ENCODE measurements at places on chromosomes 1 and 21.

GRCh38 chr1:246428542-246429308 lies 78.4 kb downstream of the SMYD3 start:
- DNase-seq, result peak; percentile 94

DNA sequence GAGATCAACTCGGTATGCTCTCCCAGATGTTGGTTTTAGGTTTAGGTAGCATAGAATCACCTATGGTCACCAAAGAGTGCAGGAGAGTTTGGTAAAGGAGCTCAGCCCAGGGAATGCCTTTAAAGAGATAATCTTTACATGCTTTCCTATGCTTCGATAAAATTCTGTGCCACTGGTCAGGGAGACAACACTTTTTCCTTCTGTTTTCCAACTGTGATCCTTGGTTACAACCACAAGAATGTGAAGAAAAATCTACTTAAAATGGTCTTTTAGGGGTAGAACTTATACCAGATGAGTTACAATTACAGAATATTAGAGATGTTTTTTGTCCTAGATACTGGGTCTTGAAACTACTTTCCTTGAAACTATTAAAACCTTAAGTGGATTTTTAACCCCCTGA lies 895.6 kb downstream of the TTLL7 start:
- DNase-seq, result no peak

DNA sequence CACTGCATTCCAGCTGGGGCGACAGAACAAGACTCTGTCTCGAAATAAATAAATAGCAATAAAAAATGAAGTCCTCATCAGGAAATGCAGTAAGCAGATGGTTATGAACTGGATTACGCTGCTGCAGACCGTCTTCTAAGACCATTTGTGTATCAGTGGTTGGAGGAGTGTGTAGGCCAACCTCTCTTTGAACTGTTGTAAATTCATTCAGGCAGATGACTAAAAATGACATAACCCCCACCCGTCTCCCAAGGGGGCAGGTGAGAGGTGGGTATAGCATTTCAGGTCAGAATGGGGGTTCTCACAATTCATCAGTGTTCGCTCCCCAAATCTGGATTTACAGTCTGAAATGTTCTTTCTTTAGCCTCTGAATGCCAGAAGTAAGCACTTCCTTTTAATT lies 177.3 kb downstream of the KIF26B start:
- no peak for DNase-seq

DNA sequence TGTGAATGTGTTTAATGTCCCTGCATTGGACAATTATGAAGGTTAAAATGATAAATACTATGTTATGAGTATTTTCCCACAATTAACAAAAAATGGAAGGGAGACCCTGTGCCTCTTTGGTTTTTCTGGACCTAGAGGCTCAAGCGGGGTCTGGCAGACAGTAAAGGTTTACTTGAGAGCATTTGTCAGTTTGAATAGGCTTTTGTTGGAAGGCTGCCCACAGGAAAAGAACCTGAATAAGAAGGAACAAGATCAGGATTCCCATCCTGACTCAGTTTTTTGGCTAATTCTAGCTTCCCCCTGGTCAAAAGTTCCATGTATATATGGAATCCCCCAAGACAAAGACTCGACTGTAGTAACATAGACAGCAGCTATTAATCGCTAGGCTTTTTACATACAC lies 150.9 kb upstream of the JUN start:
- DNase-seq, result no peak

DNA sequence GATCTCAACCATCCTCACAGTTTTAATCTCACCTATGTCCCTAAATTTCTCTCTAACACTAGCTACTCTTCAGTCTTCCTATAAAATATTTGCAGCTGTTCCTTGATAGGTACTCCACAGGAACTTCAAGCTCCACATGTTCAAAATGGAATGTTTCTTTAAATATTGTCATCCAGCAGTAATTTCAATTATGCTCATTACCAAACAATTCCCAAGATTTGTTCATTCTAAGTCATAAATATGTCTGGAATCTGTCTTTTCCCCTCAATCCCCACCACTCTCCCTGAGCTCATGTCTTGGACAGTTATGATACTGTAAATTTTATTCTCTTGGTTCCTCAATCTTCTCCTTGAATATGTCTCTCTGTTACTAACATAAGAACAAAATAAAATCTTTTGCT lies 214.4 kb downstream of the NRIP1 start:
- no peak for DNase-seq

GRCh38 chr1:161185282-161185682 lies 8.0 kb upstream of the B4GALT3 start:
- peak; percentile 90 for DNase-seq

GRCh38 chr1:228267962-228268880 lies 60.4 kb downstream of the OBSCN start:
- no peak for DNase-seq

DNA sequence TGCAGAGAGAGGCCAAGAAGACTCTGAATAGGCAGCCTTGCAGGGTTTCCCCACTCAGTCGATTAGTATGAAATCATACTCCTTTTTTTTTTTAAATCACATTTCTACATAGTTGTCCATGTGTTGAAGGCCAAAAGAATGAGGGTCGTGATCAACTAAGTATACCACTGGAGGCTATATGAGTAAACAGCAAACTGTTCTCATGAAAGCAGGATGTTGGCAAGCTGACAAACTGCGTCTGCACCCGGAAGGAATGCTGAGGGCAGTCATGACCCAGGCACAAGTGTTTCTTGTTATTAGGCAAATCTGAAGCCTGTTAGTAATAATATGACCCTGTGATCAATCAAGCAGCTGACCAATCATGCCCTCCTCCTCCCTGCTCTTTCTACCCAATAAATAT lies 213.2 kb downstream of the USH2A start:
- DNase-seq, result no peak

- no peak for DNase-seq
Measured at GRCh38 chr1:2582391-2582790, 4.2 kb upstream of the PRXL2B start.

DNA sequence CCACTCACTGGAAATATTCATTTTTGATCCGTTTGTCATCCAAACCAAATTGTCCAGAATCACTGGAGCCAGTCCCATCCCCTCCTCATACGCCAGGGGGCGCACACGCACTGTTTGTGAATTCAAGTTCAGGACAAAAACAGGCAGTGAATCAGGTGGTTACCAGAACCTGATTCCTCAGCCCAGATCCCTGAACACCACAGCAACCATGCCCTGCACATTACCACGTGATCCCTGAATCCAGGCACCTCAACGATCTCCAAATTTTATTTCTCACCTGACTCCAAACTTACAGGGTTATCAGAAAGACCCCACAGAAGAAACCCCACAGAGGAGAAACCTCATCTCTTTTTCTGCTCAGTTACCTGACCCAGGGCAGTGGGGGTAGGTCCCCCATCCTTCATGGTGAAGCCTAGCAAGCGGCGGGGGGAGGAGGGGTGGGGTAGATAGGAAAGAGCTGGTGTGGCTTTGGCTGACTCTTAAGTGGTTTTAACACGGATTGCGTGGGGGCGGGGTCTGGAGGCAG lies 1.4 kb upstream of the PTPRF start:
- peak; percentile 92 for DNase-seq

DNA sequence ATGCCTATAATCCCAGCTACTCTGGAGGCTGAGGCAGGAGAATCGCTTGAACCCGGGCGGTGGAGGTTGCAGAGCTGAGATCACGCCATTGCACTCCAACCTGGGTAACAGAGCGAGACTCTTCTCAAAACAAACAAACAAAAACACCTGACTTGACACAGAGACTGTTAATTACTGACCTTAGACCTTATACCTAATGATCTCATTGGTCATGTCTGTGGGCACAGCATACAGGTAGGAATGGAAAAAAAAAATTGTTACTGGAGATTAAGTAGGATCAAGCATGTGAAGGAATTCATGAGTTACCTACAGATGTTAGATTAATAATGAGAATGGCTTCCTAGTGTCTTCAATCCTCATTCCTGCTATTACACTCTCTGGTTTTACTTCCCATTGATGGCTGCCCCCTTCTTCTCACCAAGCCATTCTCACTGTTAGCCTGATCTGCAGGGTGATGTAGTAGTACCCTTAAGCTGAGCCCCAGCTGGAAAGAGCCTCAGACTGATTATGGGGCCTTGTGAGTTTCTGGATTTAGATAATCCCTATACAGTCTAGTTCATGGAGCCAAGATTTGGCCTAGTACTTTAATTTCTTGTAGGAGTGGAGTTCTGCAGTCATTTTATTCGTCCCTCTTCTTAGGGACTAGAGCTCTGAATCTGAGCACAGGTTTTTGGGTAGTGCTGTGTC lies 8.8 kb downstream of the TBCE start:
- DNase-seq, result no peak

- DNase-seq, result no peak
Measured at GRCh38 chr1:50719126-50719525, 240.9 kb downstream of the FAF1 start.

DNA sequence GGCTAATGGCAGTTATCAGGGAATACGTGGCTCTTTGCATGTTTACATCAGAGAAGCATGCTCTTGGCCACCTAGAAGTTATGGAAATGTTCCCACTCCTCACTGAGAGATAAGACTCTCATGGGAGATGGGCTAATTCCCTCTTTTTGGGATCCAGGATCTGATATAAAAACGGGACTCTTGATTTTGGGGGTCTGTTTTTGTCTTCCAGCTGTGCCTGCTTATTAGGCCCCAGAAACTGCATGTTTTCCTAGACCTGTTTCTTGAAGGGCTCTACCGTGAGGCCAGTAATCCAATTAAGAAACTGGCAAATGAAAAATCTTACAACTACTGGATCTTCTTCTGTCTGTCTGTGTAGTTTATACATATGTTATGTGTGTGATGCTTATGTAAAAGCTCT lies 47.0 kb upstream of the PTCH2 start:
- DNase-seq, result no peak

DNA sequence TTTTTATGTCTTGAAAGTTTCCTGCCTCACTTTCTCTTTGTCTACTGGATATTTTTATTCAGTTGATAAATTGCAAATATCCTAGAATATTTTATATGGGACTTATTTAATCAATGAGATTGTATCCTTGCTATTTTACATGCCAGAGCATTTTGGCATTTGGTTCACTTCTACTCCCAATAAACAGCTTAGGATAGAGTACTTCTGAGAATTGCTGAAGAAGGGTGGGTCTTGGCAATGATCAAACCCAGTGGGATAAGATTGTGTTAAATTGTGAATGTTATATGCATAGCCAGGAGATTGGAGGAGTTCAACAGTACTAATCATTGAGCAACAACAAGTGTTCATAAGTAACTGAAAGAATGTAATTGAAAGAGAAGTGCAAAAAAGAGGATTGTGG lies 60.1 kb downstream of the SDCCAG8 start:
- DNase-seq, result no peak

DNA sequence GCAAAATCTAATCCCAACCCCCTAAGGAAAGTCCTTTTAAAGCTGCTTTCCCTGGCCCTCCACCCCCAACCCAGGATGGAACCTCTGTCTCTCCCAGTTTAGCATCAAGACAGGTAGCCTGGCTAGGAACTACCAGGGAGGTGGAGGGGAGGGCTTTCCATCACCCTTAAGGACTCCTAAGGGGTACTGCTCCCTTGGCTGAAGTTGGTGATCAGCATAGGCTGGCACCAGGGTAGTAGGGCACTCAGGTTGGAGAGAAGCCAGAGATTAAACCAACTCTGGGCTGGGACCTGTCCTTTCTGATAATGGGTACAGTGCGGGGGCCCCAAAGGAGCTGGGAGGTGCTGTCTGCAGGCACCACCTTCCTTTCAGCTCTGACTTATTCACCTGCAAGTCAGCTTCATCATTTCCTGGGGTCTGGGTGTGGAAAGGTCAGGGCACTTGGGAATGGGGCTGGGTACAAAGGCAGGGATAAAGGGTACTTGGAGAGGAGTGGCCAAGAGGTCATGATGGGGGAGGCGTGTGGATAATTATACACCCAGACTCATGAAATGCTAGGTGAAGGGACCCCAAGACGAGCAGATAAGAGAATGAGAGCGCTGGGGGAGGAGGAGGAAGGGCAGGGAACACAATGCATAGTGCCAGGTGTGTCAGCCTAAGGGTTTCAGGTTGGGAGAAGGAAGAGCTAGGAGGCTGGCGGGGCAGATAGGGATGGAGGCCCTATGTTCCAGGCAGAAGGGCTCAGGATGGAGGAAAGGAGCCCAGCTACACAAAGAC lies 1.2 kb downstream of the ARHGEF2 start:
- DNase-seq, result peak; percentile 93

- peak; percentile 64 for DNase-seq
Measured at GRCh38 chr1:229342656-229343569, at the start of gene CCSAP. CCSAP (minus strand) TSS chr1:229343047; CDS start chr1:229342465, 582 bp downstream.

- peak; percentile 81 for DNase-seq
Measured at GRCh38 chr1:54965624-54966340, 14.6 kb upstream of the TMEM61 start.

- DNase-seq, result no peak
Measured at GRCh38 chr1:54173681-54174080, 20.9 kb upstream of the CDCP2 start.

DNA sequence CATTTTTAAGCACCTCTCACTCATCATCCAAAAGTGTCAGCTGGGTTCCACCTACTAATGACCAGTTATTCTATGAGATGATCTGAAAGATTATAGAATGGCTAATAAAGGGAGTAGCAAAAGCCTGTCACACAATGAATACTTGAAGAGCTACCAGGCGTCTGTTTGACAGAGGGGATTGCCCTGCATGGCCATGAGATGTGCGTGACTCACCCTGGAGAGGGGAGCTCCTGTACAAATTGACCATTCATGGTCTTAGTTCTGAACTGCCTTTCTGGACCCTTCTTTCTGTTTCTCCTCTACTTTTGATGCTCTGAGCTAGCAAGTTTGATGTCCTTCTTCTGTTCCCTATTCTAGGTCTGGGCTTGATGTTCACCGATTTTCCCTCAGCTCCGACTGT lies 85.2 kb upstream of the ABCD3 start:
- DNase-seq, result no peak

- DNase-seq, result no peak
Measured at GRCh38 chr1:205108464-205108863, 13.3 kb downstream of the RBBP5 start.

GRCh38 chr1:58308206-58308605 lies 238.3 kb downstream of the OMA1 start:
- DNase-seq, result no peak

DNA sequence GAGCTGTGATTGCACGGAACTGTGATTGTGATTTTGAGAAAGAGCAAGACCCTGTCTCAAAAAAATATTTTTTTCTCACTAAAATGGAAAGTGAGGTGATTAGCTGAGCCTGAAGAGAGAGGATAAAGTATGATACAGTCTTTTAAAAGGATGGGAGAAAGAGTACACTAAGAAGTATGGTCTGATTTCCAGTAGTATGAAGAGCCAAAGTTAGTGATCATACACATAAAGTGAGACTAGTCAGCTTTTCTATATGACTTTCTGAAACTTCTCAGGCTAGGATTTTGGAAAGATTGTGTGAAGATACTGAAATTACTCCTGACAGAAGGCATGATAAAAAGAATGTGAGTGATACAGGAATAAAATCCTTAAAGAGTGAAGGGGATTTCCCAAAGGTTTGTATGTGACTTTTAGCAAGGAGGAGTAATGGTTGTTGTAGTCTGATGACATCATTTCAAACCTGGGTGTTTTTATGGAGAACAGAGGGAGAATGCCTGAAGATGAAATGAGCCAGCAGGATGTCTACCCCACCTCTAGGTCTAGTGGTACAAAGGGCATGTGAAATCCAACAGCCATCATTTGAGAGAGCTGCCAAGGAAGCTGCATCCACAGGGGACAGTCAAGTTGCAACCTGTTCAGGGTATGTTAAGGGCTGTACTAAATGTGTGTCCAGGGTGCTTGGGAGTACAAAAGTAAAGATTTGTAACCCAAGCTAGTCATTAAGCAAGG lies 157.7 kb downstream of the PIK3R3 start:
- no peak for DNase-seq

- DNase-seq, result no peak
Measured at GRCh38 chr1:185741551-185741950, 7.4 kb downstream of the HMCN1 start.

- no peak for DNase-seq
Measured at GRCh38 chr1:7478142-7478790, 292.8 kb upstream of the VAMP3 start.

- DNase-seq, result peak; percentile 74
Measured at GRCh38 chr1:111032295-111032897, 68.7 kb upstream of the LRIF1 start.
